ENCODE measurements at places on chromosomes 1 and 21.

- DNase-seq: no peak
These were observed 210.3 kb downstream of the SETD4 start for GRCh38 chr21:35850029-35850428.

GRCh38 chr1:243726806-243727502, 123.1 kb downstream of the AKT3 start:
- no peak for DNase-seq

DNA sequence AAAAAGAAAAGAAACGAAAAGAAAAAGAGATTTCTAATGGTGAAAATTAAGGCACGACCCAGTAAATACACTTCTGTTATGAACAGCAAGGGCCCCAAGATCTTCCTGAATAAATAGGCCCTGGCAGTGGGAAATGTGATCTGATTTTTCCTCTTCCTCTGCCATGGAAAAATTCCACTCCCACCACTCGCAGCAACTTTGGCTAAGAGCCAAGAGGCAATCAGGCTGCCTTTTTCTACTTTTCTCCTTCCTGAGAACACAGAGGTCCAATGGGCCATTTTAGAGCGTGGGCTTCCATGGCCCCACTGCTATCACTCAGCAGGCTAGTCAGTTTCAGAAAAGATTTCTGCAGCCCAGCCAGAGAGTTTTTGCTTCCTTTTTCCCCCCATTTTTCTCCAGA, 33.7 kb upstream of the AK4 start:
- DNase-seq: no peak

DNA sequence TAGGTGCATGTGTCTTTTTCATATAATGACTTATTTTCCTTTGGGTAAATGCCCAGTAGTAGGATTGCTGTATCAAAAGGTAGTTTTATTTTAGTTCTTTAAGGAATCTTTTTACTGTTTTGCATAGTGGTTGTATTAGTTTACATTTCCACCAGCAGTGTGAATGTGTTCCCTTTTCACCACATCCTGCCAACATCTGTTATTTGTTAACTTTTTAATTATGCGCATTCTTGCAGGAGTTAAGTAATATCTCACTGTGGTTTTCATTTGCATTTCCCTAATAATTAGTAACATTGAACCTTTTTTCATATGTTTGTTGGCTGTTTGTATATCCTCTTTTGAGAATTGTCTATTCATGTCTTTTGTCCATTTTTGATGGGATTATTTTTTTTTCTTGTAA, 1761.9 kb downstream of the PLA2G4A start:
- no peak for DNase-seq

DNA sequence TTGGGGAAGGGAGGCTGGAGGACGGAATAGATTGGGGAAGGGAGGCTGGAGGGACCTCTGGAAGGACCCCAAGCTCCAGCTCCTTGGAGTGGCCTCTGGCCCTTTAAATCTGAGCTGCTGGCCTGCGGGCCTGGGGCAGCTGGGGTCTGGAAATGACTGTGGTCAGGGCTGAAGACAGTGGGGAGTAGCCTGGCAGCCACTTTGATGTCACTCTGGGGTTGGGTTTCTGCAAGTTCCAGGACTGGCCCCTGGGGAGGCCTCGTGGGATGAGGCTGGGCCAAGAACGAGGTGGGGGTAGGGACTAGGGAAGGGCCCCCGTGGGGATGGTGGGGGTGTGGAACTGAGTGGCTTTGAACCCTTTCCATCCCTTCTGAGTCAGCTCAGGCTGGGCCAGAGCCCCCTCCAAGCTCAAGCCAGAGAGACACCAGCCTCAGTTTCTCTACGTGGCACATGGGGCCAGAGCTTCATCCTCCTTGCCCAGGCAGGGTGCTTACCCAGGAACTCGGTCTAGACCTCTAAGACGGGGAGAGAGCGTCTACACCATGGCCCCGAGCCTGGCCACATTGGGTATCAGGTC, 59.7 kb downstream of the ALPL start:
- no peak for DNase-seq

GRCh38 chr1:53765657-53766056, 26.7 kb upstream of the GLIS1 start:
- DNase-seq: no peak

- no peak for DNase-seq
These were observed 61.5 kb upstream of the ATP1B1 start for GRCh38 chr1:169044971-169045370.

DNA sequence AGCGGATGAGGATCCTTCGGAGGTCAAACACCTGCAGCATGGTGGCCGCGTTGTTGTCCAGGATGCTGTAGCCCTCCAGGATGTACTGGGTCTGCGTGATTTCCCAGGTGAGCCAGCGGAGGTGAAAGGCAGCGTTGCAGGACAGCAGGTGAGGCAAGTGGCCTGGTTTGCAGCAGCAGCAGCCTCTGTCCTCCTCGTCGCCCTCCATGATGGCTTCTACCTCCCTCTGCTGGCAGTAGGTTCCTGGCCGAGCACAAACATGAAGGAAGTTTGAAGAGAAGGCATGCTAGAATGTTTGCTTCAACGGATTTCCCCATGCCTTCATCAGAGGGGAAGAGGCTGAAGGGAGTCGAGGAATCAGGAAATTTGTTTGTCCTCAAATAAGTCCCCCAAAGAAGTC, 74.7 kb downstream of the NTPCR start:
- peak; percentile 26 for DNase-seq

DNA sequence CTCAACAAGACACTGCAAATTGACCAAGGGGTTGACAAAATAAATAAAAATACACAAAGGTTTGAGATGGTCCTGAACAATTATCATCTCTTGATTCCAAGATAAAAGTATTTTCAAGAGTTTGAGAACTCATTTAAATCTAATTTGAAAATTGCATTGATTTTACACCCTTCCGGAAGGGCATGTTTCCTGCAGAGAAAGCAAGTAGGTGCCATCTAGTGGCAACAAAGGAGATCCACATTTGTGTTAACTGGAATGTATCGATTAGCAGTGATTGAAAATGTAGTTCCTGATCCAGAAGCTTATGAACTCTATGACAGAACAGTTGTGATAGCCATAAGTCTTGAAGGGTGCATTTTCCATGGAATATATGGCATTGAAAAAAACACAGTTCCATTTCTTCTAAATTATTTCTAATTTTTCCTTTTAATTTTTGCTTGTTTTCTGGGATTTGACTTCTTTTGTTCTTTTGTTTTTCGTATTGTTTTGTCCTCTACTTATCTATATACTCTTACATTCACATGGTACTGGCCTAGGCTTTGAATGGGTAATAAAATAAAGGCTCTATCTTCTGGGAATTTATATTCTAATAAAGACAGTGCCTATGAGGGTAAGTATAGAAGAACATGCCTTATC, 143.7 kb downstream of the DNM3 start:
- peak; percentile 13 for DNase-seq

DNA sequence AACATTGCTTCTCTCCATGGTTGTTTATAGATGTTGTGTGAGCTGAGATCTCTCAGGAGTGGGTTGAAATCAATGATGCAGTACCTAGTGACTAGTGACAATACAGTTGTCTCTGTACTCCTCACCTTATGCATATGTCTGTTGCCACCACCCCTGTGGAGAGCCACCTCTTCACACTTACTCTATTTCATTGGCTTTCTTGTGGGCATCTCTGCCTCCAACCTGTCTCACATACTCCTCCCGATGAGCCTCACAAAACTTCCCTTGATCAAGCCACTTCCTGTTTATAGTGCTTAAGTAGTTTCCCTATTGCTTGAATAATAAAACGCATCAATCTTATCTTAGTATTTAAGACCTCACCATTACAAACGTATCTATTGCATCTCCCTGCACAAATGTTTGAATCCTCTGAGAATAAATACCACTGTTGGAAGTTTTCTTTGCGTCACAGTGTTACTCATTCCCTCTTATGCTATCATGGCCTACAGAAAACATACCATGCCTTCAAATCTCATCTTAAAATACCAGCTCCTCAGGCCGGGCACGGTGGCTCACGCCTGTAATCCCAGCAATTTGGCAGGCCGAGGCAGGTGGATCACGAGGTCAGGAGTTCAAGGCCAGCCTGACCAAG, 54.7 kb upstream of the GREM2 start:
- peak; percentile 14 for DNase-seq

- no peak for DNase-seq
These were observed 9.9 kb downstream of the ATP1A1 start for GRCh38 chr1:116382857-116383483.

GRCh38 chr1:151711951-151712350, 4.7 kb downstream of the CELF3 start:
- no peak for DNase-seq

DNA sequence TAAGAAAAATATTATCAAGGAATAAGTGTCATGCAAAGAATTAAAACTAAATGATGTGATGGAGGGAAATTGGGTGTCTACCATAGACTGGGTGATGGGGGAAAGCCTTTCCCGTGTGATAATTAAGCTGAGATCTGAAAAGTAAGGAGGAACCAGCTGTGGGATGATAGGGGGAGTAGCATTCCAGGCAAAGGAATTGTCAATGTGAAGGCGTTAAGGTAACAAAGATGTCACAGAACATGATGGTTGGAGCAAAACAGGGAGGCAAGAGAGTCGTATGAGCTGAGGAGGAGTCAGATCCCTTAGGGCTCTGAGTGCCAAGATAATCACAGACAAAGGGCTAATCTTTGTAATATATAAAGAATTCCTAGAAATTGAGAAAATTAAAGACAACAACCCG, 170.1 kb downstream of the CDC7 start:
- no peak for DNase-seq

- DNase-seq: no peak
These were observed 4.4 kb upstream of the SAMD11 start for GRCh38 chr1:919271-919872.

GRCh38 chr1:156217871-156218270, 5.1 kb downstream of the PMF1 start:
- peak; percentile 40 for DNase-seq

GRCh38 chr1:233304489-233305102, 9.1 kb upstream of the PCNX2 start:
- peak; percentile 28 for DNase-seq

GRCh38 chr1:219478811-219479210, 134.1 kb downstream of the ZC3H11B start:
- DNase-seq: no peak

DNA sequence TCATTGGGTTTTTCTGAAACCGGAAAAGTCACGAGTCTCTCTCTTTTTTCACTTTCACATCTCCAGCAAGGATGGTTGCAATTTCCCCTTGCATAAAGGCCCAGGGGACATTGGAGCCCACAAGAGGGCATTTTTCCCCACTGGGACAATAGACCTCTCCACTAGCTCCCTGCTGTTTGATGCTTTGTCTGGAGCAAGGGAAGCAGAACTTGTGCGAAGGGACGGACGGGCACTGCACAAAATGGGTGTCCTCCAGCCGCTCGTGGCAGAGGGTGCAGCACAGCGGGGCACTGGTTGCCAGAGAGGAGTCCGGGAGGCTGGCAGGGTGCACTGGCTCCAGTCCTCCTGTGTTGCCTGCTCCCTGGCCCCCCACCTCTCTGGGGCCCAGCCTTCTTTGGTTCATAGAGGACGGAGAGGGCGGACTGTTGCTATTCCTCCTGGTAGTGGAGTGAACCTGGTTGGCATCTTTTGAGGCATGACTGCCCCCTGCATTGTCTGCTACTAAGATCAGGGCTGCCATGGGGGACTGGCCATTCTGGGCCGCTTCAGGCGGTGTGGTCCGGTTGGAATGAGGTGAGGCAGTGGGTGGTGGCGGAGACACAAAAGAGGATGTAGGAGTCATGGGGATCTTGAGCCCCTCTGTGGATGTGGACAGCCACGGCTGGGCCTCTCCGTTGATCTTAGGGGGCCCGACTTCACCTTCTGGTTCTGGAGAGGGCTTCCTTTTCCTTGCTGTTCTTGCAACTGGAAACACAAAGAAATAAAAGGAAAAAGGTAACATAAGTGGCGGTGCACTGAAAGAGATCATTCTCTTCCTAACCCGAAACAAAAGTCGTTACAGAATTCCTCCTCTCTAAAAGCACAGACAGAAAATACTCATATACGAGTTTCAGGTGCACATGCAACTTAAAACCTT, 2.6 kb downstream of the IRF2BP2 start:
- DNase-seq: peak; percentile 28

DNA sequence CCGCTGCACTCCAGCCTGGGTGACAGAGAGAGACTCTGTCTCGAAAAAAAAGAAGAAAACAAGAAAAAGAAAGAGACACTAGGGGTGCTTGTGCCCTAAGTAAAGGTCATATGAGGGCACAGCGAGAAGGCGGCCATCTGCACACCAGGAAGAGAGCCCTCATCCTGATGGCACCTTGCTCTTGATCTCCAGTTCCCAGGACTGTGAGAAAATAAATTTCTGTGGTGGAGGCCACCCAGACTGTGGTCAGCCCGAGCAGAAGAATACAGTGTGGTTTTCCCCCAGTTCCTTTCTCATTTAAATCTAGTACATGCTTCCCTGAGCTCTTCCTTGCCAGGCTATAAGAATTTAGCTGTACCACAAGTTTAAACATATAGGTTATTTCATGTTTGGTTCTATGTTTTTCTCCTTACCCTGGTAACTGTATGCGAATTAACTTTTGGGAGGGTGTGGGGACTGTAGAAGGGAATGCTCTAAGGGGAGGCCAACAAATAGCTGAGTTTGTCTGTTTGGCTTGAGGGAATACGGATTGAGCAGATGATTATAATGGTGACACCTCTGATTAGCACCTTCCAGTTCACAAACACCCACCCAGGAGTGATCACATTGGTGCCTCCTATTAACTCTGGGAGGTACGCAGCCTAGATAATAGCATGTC, 119.6 kb upstream of the ERRFI1 start:
- DNase-seq: no peak

DNA sequence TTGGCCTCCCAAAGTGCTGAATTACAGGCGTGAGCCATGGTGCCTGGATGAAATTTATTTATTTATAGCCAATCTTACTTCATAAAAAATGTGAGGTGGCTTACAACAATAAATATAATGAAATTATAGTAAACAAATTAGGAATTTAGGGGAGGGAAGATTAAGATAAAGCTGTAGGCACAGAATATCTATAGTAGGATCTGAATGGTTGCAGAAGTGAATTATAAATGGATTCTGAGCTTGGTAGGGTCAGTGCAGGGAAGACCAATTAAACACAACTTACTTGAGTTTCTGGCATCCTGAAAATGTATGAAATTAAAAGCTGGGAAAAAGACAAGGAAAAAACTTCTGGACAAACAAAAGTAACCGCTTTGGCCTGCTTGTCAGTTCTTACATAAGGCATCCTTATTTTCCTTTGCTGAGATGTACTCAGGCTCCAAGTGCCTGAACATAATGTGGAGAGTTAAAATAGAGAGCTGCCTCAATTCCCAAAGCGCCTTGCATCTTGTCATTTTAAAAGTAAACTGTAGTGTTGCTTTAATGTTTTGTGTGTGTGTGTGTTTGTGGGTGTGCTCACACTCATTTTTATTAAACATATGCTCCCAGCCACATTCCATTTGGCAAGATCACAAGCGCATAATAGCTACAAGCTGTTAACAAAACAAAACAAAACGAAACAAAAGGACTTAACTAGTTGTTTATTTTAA, 247.3 kb downstream of the S1PR1 start:
- no peak for DNase-seq

GRCh38 chr1:91682882-91683597, 182.4 kb downstream of the CDC7 start:
- no peak for DNase-seq

- no peak for DNase-seq
These were observed 159.5 kb downstream of the ETS2 start for GRCh38 chr21:38965241-38965640.

All from CD4-positive, alpha-beta T cell treated with Interleukin-17A for 4 hours (primary cell).